Stimulated activated CD8-positive, alpha-beta memory T cell treated with anti-CD3 and anti-CD28 coated beads, Interleukin-4, amount 100 ng/mL, for 1 hour (primary cell): ENCODE measurements at places on chromosomes 7 and 10.

GRCh38 chr7:1934756-1935155, 264.7 kb downstream of the ELFN1 start:
- DNase-seq = no peak

DNA sequence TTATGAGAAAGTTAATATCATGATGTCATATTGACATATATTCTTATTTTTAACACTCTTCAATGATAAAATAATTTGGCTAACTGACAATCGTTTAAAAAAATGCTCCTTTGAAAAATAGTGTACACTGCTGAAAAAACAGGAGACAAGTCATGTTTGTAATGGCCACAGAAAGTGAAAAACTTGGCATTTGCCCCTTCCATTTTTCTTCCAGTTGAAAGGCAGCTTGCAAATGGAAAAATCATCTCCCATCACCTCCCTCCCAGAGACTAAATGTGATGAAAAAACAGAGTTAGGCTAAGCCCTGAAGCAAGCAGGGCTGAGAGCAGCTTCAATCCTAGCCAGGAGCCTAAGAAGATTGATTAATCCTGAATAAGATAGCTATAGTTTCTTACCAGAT, 160.4 kb downstream of the SKAP2 start:
- no peak for DNase-seq

- no peak for DNase-seq
Measured at GRCh38 chr7:157622000-157622399, 285.2 kb downstream of the DNAJB6 start.

DNA sequence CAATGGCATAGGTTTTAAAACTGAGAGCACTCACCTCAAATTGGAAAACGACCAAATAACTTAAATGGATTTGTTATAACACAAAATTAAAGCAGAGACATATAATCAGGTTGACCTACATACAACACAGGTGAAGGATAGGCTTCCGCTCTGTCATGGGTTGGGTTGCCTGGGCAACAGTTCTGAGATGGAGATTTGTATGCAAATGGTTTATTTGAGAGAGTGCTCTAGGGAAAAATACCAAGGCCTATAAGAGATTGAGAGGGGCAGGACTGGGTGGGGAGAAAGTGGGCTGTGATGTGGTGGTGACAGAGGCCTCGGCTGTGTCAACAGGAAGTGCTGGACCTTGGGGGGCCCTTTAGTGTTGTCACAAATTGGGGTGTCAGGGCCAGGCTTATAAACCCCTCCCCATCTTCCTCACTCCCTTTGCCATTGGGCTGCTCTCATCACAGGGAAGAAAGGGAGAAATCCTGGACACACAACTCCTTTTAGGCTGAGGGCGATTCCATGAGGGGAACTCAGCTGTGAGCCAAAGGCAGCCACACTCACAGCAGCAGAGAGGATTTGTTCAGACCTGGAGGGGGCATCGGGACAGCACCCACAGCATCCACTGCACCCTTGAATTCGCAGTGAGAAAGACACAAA, 105.4 kb upstream of the LYZL1 start:
- no peak for DNase-seq

GRCh38 chr7:17696422-17696821, 243.9 kb downstream of the SNX13 start:
- DNase-seq = no peak

DNA sequence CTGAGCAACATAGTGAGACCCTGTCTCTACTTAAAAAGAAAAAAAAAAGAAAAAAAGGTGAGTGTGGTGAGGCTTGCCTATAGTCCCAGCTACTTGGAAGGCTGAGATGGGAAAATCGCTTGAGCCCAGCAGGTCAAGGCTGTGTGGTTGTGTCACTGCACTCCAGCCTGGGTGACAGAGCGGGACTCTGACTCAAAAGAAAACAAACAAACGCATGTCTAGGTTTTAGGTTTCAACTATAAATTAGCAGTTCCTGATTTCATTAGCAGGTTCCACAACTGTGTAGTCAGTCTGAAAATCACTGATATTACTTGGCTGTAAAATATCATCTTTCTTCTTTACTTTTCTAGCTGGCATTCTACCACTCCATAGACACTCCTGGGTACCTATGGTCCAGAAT, 155.7 kb upstream of the HGF start:
- no peak for DNase-seq

GRCh38 chr10:122754491-122755235, 55.0 kb upstream of the C10orf120 start:
- DNase-seq = no peak

- DNase-seq = no peak
Measured at GRCh38 chr10:114917927-114918672, 19.9 kb upstream of the TRUB1 start.

GRCh38 chr7:128954830-128955802, 17.4 kb downstream of the IRF5 start:
- DNase-seq = no peak

DNA sequence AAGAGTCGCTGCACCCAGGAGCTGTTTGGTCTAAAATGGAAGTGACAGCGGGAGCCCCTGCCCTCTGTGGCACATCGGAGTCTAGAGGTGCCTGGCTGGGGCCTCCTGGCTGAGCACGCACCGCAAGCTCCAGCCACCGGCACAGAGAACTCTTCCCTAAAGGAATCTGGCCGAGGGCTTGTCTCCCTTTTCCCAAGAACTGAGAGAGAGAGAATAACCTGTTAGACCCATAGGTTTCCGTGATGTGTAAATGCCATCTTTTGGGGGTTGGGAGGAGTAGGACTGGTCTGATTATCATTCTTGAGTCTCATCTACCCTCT, 47.3 kb downstream of the PROSER2 start:
- no peak for DNase-seq

DNA sequence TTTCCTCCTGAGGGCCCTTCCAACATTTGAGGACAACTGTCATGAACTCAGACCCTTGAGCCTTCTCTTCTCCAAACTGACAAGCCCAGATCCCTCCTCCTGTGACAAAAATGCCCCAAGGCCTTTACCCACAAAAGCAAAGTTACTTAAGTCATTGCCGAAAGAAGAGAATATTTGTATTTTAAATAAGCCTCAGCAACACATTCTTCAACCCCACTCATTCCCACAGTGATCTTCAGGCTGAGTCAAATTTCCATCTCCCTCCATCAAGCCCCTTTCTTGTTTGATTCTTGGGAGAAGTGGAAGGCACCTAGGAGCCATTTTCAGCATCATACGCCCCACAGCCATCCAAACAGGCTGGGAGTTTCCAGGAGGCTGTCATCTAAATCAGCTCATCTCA, 150.8 kb upstream of the PDE1C start:
- DNase-seq = no peak

DNA sequence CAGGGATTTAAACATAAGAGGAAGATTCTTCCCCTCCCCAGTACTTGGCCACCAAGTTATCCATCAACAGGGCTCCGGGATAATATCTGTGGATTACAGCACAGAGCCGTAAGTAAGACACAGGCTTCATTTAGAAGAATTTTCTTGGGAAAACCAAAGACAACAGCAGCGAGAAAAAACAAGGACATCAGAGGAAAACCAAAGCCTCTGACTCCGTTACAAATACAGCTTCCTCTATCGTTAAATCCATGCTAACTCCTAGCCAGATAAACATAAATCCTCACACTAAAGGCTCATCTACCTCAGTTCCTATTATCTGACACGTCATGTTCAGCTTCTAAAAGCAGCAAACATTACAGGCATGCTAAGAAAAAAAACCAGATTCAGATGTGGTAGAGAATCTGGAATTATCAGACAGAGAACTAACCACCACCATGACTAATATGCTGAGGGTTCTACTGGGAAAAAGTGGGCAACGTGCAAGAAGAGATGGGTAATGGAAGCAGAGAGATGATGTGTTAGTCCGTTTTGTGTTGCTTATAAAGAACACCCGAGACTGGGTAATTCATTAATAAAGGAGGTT, 48.4 kb downstream of the BRI3 start:
- DNase-seq = no peak

- no peak for DNase-seq
Measured at GRCh38 chr10:100811261-100811660, 65.9 kb downstream of the PAX2 start.

DNA sequence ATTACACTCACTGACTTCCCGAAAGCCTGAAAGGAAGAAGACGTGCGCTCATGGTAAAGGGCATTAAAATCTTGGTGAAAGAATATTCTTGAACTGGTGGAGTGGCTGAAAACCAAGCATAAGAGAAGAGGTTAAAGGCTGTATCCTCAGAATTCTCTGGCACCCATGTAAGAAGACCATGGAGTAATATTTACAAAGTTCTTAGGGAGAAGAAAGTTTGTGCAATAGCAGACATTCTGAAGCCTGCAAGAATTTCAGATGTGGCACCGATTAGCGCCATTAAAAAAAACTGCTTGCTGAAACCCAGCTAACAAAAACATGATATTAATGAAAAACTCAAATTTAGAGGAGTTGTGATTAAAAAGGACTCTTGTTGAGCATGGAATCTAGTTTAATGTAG, 44.1 kb downstream of the C1GALT1 start:
- no peak for DNase-seq

DNA sequence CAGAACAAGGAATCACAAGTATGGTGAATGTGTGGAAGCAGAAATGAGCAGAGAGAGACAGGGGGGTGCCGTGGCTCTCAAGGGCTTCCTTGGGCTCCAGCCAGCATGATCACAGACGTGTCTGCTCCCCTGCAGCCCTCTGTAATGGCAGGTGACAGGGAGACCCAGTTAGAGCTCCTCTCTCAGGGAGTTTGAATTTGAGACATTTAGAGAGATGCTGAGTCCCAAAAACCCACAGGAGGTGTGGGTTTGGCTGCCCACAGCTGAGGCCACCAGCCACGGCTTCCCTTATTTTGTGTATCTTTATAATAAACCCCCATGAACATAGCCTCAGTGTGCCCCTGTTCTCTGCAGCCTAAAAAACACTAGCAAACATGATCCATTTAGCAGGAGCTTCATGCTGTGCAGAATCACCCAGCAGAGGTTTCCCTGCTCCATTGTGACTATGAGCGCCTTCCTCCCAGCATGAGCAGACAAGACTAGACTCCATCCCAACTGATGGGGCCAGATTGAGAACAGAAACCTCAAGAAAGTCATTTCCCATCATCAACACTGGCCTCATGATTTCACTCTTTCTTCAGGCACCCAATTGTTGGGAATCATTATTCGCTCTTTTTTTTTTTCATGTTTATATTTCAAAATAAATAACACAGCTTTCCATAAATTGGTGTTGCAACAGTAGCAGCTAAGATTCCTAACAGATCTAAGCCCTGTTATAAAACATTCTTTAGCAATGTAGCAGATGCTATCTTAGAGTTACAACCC, 13.4 kb downstream of the NOD1 start:
- no peak for DNase-seq

- DNase-seq = no peak
Measured at GRCh38 chr10:99172128-99172738, 63.4 kb downstream of the HPSE2 start.

GRCh38 chr10:86357041-86357440, 9.6 kb downstream of the GRID1 start:
- DNase-seq = no peak

GRCh38 chr7:70480927-70481569, 650.9 kb upstream of the GALNT17 start:
- DNase-seq = no peak

DNA sequence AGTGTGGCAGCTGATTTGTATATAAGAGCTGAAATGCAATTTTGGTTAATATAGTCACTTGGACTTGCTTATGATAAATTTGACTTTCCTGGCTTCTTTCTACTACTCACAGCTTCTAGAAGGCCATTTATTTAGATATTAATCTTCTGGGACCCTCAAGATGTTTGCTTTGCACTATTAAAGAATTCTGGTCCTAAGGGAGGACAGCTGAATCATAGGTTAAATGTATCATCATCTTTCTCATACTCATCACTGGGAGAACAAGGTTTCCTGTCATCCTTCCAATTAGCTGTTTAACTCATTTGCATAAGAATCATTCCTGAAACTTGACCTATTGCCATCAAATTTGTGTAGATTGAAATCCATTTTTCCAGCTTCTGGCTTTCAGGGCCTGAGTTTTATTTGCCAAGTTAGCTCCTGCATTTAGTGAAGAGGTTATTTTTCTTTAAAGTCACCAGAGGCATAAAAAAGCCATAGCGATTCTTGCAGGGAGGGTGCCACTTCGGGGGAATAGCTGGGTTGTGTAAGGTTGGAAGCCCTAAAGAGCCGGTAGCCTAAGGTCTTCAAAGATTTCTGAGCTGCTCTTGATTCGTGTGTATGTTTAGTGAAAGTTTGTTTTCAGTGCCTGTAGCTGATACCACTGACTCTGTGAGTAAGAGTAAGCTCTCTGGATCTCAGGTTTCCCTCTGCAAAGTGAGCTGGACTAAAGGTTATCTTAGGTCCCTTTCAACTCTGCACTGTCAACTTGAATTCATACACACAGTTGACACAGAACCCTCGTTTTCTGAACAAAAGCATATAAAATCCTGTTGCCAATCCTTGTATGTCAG, 4.3 kb downstream of the MAP3K8 start:
- no peak for DNase-seq

GRCh38 chr10:11715815-11716494, 26.2 kb upstream of the ECHDC3 start:
- no peak for DNase-seq

DNA sequence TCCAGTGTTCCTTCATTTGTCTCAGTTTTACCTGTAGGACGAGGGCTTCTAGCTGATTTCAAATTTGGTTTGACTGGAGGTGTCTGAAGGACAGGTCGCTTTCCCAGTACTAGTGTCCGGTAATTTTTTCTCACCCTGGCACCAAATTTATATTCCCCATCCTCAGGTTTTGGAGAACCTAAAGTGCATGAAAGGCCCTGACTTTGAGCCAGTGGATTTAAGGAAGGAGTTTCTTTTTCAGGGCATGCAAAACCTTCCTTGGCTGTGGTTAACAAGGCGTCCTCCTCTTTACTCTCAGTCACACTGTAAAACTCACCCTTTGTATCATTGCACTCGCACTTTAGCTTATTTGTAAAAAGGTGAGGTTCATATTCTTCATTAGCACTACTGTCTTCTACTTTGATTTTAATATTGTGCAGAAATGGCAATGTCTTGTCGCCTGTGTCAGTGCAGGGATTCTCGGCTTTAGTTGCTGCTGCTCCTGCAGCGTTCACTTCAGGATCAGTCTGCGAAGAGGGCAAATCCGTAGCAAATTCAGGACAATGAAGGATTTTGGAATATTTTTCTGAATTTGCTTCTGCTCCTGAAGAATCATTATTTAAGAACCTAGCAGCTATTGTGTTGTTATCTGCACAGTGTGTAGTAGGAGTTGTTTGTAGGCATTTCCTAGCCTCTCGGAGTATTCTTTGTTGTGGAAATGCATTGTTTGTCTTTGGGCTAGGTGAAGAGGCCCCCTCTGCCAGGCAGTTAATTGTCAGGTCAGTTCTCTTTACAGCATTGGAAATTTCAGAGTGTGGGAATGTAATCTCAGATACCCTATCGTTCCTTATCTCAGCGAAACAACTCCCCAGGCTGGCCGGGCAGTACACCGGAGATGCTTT, 9.9 kb downstream of the SKIDA1 start:
- DNase-seq = no peak

DNA sequence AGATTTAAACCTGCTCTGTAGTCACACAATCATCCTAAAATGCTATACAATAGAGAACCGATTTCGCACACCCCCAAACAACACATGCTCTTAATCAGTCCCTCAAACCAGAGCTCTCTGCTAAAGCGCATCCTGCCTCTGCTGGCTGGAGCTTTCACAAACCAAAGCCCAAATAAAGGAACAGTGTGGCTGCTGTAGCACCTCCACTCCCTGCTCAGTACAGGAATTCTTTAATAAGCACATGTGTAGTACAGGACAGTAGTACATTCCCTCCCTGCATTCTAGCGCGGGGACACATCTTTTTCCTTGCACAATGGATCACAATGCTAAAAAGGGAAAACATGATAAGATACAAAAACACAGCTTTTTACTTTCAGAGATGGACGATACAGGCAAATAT, 684.6 kb downstream of the MAGI2 start:
- DNase-seq = no peak
